ENCODE measurements at places on chromosomes 12 and 14.
A peak's percentile ranks its signal among the peaks of the same experiment; 100 is the strongest.

DNA sequence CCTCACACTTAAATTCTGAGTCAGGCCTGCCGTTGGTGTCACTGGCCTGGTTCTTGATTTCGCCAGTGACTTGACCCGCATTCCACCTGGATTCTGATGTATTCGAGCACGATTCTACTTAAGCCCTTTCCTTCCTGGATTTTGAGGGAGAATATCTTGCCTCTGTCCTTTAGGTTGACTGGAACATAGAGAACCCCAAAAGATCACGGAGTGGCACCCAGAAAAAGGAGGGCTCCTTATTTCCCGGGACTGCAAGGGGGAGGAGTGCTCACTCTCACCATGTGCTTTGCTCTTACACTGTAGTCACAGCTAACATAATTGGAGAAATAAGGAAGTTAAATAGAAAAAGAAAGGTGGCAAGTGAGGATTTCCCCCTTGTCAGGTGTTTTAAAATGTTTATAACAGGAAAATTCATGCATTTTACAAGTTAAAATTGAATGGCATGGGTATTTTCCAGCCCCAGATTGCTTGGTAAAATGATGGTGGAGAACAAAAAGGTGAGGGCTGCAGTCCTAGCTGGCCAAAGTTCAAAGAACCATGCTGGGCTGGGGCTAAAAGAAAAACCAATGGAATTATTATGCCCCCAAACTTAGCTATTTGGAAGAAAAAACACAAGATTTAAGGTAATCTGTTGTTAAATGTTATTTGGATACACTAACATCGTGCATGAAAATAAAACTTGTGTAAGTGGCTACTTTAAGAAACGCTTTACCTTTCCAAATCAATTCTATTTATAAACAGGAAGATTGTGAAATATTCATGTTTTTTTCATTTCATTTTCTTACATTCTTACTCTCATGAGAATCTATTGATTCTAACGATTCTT lies 8.9 kb downstream of the FOXA1 start:
- DNase-seq: no peak

DNA sequence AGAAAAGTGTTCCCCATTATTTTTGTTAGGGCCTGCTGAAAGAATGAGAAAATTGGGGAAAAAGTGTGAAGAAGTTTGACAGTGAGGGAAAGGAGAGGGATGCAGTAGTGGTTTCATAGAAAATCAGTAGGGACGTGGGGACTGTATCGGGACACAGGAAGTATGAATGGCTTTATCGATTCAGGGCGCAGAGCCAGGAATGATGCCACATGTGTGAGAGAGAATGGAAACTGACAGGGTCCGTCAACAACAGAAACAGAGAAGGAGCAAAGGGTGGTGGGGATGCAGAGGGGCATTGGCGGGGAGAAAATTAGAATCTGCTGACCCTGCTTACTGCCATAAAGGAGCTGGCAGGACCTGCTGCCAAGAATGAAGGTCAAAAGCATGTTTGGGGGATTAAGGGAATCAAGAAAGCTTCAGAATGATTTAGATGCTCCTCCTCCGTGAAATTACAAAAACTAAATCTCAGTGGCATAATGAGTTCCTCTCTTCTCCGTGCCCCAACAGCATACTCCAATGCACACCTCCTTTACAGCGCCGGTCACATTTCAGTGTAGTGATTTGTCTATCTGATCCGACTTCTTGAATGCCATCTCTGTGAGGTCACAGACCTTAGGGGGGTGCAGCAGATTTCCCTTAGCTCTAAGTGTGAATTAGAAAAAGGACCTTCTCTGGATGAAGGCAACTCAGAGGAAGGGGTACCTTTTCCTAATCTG lies 92.6 kb downstream of the EMP1 start:
- DNase-seq: no peak

GRCh38 chr12:48183091-48183875 lies at the start of gene CCDC184:
CCDC184 (plus strand) TSS chr12:48183644; CDS start chr12:48184123, 479 bp downstream.
- peak; percentile 80 for DNase-seq

GRCh38 chr14:68501614-68502052 lies 291.2 kb downstream of the ZFP36L1 start:
- DNase-seq: no peak

- no peak for DNase-seq
These were observed 180.3 kb downstream of the DICER1 start for GRCh38 chr14:94977016-94977415.

GRCh38 chr12:11653215-11653753 lies 3.8 kb downstream of the ETV6 start:
- no peak for DNase-seq

DNA sequence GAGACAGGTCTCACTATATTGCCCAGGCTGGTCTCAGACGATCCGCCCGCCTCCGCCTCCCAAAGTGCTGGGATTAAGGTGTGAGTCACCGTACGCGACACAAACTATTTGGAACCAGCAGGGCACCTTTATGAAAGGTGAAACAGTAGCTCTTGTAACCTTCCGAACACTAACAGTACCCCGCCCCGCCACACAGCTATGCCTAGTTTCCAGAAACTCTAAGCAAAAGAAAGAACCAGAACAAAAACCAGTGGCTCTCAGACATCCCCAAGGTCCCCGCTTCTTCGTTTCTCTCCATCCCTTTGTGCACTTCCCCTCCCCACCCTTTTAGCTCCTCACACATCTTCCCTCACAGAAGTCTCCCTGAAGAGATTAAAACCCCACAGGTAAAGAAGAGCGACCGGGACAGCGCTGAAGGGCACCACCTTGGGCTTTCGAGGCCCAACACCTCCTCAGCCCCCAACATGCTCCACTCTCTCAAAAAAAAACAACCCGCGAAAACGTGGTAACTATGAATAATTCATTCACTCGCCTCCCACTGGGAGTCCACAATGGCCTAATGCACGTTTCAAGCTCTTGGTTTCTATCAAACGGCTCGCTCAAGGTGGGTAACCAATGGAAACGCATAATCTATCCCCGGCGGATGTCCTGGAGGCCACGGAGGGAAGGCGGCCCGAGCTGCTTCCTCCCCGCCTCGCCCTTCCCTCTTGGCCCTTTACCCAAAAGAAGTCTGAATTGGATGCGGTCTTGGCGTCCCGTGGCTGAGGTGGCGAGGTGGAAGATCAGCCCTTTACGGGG lies 877 bp downstream of the BAG5 start:
- no peak for DNase-seq

GRCh38 chr12:8644345-8645248 lies 18.0 kb downstream of the MFAP5 start:
- no peak for DNase-seq

GRCh38 chr14:33218026-33218425 lies 279.3 kb downstream of the NPAS3 start:
- no peak for DNase-seq

DNA sequence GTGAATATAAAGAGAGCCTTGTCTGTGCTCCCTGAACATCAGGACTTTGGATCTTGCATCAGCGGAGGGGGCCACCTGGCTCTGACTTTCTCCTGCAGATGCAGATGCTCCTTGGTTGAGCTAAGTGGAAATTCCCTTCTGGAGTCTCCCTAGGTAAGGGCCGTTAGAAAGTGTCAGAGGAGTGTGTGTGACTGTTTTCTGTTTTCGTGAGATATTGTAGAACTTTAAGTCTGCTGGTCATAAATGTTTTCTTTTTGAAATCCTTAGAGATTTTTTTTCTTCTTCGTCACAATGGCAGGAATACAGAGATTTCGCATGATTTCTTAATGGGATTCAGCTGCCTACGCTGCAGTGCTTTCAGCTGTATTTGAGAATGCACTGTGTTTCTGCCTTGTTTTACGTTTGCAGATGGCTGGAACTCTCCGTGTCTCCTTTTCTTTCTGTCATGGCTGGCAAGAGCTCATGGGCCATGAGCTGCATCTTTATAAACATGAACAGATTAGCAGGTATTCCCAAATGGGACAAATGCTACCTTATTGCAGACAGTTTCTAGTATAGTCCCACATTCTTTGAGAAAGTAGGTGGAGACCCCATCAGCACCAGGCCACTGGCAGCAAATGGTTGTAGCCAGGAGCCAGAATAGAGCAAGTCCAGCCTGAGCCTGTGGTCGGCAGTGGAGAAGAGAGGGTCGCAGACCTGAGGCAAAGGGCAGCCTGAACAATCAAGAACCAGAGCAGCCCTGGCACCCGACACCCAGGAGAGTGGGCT lies 76.2 kb upstream of the FRMD6 start:
- no peak for DNase-seq

DNA sequence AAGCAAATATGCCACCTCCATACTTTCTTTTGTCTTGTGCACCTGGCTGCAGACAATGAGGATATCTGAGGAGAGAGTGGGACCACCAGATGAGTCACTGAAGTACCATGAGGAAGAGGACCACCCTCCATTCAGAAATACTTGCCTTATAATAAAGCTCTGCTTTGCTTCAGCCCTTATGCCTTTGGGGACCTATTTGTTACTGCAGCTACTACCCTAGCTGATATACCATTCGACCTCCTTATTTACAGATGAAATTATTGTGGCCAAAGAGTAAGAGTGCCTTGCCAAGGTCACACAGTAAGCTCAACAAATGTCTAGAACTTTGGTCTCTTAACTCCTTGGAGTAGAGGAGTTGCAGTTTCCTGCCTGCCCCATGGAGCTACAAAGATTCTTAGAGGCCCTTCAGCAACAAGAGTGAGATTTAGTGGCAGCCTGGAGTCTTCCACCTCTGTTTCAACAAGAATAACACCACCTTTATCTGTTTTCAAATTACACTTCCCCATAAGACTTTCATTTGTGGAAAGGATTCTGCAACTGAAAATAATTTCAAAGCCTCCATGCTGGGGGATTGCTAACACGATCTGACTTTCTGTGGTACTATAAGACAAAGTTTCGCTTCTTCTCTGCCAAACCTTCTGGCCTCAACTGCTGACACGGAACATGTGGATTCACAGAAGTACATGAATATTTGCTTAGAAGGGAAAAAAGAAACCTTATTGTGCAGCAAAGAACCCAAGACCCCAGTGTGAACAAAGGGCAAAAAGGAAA lies 3.6 kb downstream of the CMKLR1 start:
- no peak for DNase-seq

- DNase-seq: no peak
These were observed 1.1 kb upstream of the HOXC8 start for GRCh38 chr12:54007538-54008259.

DNA sequence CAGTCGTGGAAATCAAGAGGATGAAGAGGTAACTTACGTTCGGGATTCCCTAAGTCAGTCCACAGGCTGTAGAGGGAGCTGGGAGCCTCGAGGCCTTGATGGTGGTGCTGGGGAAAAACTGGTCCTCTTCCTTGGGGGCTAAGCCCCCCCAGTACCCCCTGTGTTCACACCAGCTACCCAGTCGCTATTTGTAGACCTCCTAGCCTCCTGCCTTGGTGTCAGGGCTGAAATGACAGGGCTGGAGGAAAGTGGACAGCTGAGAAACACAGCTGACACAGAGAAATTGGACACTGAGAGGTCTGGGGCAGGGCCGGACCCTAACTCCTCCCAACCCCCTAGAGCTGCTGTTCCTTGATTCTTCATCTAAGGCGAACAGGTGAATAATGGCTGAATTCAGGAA lies at the start of gene STAC3:
TSS of gene STAC3 (minus strand) at position 232 of the 400 bp plus-strand sequence. CDS start 1,551 bp downstream, outside the sequence.
- DNase-seq: no peak

GRCh38 chr12:32617534-32617933 lies 61.6 kb upstream of the DNM1L start:
- DNase-seq: no peak

DNA sequence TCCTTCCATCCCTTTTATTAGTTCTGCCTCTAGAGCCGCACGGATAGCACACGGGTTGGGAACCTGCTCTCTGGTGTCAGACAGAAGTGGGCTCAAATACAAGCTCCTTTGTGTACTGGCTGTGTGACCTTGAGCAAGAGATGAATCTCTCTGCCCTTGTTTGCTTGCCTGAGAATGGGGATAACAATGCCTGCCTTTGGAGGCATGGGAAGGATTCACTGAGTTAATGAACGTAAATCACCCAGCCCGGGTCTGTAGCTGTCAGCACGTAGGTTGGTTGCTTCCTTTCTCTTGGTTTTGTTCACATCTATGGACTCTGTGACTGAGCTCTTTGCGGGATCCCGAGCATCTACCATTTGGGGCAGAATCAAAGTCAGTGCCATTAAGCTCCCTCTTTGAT lies 79.3 kb upstream of the NRXN3 start:
- DNase-seq: no peak

DNA sequence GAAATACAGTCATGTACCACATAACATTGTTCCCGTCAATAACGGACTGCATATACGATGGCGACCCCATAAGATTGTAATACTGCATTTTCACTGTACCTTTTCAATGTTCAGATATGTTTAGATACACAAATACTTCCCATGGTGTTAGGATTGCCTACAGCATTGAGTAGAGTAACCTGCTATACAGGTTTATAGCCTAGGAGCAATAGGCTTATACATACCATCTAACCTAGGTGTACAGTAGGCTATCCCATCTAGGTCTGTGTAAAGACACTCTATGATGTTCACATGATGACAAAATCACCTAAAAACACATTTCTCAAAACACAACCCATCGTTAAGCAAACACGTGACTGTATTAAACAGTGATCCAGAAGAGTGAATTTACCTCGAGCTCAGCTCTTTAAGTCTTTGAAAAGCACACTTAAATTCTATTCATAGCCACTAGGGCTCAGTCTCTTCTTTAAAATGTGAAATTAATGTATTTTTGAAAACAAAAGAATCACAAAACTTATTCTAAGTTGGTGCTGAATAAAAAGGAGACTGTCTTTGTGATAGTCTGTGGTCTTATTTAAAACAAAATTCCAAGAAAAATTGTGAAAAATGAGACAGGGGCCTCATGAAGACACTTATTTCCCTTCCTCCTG lies 239.1 kb upstream of the ARID2 start:
- DNase-seq: no peak

- no peak for DNase-seq
These were observed 80.7 kb downstream of the TTC9 start for GRCh38 chr14:70722418-70722817.

GRCh38 chr12:45670346-45671065 lies 59.0 kb upstream of the ARID2 start:
- DNase-seq: no peak

GRCh38 chr14:96129128-96129736 lies 75.4 kb upstream of the BDKRB2 start:
- no peak for DNase-seq

DNA sequence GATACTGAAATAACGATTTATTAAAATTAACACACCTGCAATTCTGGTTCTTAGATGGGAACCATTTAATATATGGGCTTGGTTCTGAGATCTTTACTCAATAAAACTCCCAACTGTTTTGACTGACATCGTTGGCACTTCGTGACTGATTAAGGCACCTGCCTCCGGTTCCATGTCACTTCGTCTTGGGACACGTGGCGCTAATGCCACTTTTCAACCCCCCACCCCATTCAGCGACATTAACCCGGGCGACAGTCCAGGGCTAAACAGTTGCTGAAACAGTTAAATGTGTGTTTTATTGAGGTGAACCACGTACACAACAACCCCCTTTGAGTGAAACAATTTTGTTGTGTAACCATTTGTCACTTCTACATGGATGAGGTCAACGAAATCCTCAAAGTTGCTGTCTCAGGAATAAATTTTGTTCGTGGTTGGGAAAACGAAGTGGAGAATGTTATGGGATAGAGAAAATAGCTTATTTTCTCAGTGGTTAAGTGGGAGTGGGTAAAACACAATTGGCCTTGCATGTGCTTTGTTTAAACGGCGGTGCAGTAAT lies 9.9 kb upstream of the SLC38A2 start:
- no peak for DNase-seq
